Activated CD4-positive, alpha-beta T cell treated with anti-CD3 and anti-CD28 coated beads, Interleukin-2, amount 50 U/mL, for 4 hours (primary cell): ENCODE measurements at places on chromosomes 3 and 15.

DNA sequence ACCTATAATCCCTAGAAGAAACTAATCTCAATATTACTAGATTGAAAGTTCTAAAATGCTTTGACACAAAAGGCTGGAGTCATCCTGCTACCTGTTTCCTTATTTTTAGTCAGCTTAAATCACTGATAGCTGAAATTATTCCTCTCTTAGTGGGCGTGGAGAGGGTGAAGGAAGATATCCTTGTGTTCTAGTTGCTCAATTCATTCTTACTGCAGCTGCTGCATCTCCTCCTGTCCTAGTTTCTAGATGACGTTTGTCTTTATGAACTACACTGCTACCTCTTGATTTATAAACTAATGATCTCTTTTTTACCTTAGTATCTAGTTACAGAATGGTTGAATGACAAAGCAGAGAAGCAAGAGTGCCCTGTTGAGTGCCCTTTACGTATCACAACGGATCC is 50.7 kb downstream of the SETD5 start:
- no peak for DNase-seq

DNA sequence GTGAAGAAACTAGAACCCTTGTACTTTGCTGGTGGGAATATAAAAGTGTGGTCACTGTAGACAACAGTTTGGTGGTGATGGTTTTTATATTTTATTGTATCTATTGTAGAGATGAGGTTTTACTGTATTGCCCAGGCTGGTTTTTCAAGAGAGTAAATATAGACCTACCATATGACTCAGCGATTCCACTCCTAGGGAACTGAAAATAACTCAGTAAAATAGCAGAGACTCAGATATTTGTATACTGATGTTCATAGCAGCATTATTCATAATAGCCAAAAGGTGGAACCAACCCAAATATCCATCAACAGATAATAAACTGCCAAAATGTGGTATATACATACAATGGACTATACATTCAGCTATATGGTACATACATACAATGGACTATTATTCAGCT is 68.8 kb upstream of the IL12A start:
- DNase-seq: no peak

GRCh38 chr3:142595581-142595950 is 627 bp upstream of the PLS1 start:
- DNase-seq: no peak

- no peak for DNase-seq
Observed at GRCh38 chr15:87638554-87639083, 617.9 kb downstream of the NTRK3 start.

DNA sequence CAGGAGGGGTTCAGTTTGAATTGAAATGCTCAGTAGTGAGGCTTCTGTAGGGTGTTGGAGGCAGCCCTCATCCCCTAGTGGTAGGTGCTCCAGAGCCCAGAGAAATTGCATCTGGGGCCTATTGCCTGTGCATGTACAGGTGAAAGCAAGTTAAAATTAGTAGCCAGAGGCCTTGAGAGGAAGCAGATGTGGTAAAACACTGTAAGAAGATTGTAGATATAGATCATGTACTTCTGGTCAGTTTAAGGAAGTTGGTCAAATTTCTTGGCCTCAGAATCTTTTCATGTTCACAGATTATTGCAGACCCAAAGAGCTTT is 34.6 kb downstream of the IGSF10 start:
- no peak for DNase-seq
